ENCODE measurements at places on chromosomes 2 and 18.

DNA sequence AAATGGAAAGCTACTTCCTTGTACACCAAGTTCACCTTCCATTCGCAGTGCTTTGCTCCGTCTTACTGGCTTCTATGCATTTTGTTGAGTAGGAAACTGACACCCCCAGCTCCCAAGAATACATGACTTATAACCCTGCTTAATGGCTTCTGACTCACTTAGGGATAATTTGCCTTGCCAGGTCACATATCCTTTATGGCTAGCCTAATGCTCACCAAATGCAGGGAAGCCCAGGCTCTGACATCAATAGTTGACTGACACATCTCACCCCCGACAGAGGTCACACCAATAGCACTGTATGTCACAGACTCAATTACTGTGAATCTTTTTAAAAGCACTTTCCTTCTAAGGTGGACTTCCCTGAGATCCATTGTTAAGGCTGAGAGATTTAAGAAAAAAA, 147.2 kb downstream of the DTNA start:
- no peak for DNase-seq

GRCh38 chr2:97758131-97758705, 44.8 kb downstream of the ZAP70 start:
- DNase-seq, result no peak

DNA sequence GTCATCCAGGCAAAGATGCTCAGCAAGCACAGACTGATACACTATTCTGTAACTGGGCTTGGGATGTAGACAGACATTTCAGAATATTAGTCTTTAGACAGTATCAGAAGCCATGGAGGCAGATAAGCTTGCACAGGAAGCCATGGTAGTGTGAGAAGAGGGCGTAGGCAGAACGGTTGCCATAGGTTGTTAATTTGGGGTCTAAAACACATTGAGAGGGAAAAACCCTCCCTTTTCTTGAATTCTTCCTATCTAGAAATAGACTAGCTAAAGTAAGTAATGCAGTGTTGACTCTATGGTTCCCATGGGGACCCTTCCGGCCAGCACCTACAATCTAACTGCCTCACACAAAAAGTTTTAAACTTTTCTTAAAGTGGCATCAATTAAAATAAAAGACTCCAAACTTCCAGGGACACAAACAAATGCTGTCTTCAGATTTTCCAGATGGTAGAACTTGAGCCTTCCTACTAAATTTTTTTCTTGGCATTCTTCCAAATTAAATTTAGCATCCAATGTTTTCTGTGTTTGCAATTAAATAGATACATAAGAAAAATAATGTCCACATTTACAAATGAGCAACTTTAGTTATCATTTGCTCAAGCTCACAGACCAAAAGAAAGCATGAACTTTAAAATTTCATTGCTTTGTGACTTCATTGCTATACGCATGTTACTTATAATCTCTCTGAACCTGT, 1.9 kb downstream of the PRKRA start:
- DNase-seq, result no peak

DNA sequence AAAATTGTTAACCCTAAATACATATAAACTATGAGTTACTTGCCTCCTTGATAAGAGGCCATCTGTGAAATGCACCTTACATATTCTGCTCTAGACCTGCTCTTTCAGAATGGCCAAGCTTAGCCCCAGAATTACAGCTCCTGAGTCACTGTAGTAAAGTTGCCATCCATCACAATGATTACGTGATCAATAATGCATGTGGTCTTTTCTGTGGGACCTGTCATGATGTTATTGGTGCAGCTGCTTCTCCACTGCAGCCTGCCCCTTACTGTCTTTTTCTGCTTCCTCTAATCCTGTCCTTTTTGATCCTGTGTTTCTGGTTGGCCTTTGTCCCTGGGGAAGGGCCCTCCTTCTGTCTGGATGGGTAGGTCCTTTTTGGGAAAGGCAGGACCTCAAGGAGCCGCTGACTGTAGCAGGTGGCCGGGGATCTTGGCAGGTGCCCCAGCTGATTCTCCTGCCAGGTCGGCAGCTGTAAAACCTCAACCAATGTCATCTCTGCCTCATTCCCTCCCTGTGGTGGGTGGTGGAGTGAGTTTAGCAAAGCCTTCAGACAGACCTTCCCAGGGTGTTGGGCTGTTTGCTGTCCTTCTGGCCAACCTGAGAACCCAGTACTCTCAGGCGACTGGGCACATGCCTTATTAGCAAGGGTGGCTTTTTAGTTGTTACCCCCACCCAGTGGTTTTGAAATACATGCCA, 126.2 kb upstream of the EML6 start:
- peak; percentile 76 for DNase-seq

GRCh38 chr2:168030862-168031624, 216.4 kb downstream of the STK39 start:
- DNase-seq, result no peak

GRCh38 chr2:120323214-120323613, 22.7 kb upstream of the INHBB start:
- DNase-seq, result peak; percentile 79

DNA sequence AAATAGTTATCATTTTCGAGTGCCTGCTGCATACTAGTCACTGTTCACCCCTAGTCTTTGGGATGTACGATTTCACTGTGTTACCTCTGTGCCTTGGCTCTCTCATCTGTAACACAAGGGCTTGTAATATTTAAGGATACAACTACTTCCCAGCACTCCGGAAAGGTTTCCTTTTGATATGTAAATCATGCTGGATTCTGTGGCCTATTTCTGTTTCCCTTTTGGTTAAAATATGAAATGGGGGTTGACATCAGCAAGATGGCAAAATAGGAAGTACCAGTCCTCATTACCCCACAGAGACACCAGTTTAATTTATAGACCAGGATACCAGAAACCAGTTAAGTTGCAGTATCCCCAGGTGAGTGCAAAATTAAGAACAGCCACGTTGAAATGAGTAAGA, 23.5 kb downstream of the PSMG2 start:
- no peak for DNase-seq

GRCh38 chr2:95374029-95374428, 28.5 kb upstream of the FAHD2A start:
- DNase-seq, result no peak

- no peak for DNase-seq
These were observed 63.6 kb upstream of the ATL2 start for GRCh38 chr2:38440655-38441054.

GRCh38 chr2:61771904-61772845, 81.7 kb downstream of the FAM161A start:
- DNase-seq, result no peak

DNA sequence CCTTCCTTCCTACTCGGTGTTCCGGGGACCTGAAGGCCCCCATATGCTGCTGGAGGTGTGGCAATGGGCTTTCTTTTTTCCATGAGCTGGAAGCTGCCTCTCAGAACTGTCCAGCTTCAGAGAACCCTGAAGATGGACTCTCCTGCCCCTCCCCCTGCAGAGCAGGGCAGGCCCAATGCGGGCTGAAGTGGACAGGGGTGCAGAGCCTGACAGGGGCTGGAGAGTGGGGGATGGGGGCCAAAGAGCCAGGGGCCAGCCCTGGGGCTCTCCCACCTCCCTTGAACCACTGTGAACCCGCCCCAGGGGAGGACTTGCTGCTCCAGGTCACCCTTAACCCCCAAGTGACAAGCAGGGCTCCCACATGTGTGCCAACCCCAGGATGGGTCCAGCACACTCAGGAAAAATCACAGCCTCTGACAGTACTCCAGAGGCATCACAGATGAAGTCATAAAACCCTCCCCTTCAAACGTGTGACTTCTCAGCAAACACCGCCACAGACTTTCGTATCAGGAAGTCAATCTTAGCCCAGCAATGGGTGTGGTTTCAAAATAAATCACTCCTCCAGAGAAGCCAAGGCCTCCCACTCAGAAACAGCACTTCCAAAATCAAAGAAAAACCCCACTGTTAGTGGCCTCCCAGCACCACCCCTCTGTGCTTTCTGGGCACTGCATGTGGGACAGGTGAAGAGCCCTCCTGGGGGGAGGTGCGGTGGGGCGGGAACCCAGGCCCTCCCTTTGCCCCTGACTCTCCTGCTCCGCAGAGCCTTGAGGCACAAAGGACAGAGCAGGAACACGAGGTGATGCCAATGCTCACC, 135.8 kb downstream of the HDAC4 start:
- peak; percentile 64 for DNase-seq

DNA sequence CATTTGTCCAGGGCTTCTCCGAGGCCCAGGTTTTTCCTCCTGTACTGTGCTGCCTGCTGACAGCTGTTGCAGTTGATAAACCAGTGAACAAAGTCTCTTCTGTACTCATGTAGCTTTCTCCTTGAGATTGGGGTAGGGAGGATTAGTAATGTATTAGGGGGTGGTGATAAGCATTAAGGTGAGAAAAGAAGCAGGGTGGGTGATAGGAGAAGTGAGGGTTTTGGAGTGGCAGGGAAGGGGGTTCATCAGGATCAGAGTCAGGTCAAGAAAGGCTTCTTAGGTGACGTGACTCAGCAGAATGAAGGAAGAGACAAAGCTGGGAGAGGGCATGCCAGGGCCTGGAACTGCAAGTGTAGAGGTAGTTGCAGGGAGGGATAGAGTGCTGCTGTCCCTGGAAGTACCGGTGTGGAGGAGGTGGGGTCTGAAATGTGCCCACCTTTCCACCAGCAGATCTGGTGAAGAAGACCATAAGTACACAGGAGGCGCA, 48.7 kb downstream of the PKP4 start:
- no peak for DNase-seq

GRCh38 chr2:23155022-23155421, 230.0 kb upstream of the KLHL29 start:
- no peak for DNase-seq

DNA sequence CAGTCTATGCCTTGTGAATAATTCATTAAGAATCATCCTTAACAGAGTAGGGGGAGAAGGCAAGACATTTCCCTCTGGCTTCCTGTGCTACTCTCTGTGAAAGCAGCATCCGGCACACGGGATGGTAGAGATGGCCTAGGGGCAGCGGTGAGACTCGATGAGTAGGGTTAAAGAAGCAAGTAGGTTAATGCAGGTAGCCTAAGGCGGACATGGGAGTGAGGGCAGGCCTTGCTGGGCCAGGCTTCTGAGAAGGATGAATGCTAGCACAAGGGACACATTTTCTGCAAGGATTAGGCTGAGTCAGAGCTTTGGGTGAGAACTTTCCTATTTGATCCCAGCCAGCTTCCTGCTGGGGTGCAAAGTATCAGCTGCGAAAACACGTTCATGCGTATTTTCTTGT, 80.8 kb downstream of the NXPH2 start:
- DNase-seq, result no peak

DNA sequence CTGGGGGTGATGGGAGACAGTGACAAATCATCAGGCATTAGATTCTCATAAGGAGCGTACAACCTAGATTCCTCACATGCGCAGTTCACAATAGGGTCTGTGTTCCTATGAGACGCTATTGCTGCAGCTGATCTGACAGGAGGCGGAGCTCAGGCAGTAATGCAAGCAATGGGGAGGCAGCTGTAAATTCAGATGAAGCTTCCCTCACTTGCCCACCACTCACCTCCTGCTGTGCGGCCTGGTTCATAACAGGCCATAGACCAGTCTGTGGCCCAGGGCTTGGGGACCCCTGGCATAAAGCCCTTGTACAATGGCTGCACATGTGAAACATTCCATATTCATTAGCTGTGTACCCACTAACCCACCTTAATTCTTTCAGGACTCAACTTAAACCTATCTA, 18.0 kb downstream of the NMUR1 start:
- no peak for DNase-seq

DNA sequence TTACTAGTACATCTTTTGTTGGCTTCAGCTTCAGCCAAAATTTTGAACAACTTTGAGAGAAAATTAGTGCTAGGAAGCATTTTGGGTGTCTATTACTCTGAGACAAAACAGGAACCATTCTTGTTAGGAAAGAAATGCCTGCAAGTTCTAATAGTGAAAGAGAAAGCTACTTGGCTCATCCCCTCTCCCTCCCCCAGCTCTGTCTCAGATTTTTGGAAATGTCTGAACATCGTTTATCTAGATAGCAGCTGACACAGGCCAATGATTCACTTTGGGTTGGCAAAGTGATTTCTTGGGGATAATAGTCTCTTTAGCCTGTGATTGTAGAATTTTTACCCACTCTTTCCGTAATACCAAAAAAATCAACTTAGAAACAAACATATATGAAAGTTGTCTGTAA, 42.3 kb upstream of the PTPRM start:
- DNase-seq, result peak; percentile 9

- DNase-seq, result no peak
These were observed 3.3 kb upstream of the POU3F3 start for GRCh38 chr2:104850361-104851290.

GRCh38 chr18:56933472-56933871, 213.4 kb upstream of the BOD1L2 start:
- DNase-seq, result no peak

- no peak for DNase-seq
These were observed 254.8 kb downstream of the GLI2 start for GRCh38 chr2:120990451-120990871.

DNA sequence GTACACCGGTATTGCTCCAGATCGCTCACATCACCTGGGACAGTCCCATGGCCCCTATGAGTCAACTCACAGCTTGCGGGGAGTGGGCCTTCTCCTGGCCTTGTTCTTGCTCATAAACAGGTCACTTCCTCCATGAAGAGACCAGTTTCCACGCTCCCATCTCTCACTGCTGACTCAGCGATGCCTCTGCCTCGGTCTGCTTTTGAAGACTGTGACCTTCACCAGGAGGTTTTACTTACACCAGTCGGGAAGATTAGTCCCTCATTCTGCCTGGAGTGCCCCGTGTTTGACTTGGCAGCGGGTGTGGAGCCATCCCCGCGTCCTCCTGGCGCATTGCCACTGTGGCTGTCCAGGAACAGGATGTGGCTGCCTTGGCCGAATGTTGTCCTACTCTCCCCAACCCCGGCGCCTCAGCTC, 159.8 kb downstream of the RHBDD1 start:
- peak; percentile 21 for DNase-seq

DNA sequence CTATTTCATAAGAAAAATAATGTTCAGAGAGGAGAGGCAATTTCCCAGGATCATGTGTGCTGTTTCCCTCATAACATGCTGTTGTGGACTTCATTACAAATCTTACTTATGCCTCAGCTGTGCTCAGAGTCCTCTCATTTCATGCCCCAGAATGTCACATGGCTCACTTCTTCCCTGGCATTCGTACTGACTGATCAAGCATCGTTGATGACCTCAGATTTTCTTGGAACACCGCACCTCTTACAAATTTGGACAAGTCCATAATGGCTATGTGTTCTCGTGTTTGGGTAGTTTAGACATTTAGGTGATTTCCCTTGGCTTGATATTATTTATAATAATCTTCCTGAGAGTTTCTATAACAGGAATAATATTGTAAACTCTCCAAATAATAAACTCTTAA, 32.9 kb downstream of the SERPINB7 start:
- DNase-seq, result no peak

GRCh38 chr2:95359501-95359930, 43.0 kb upstream of the FAHD2A start:
- DNase-seq, result no peak

All from body of pancreas (tissue), 4 donors.